ENCODE measurements at places on chromosomes 7 and 10. TPM values are rescaled to one million over a fixed set of nuclear protein-coding genes. Genes with fewer than 3 reads are reported as not detected.

Gene TFPI2
- total RNA-seq, result 0.89 TPM

Gene AKR1C3
- total RNA-seq, result 2.6 TPM

Gene SPDYE11
- 0.10 TPM for total RNA-seq

Gene INA
- total RNA-seq, result 0.99 TPM

Gene HDAC9
- total RNA-seq, result 28.2 TPM

Gene ANXA8
- total RNA-seq, result 4.6 TPM

Gene XRCC2
- total RNA-seq, result 3.6 TPM

Gene CDK1
- total RNA-seq, result 40.3 TPM

Gene ARHGEF35
- 10.3 TPM for total RNA-seq

Gene HTRA1
- 185 TPM for total RNA-seq

Gene ZNF800
- total RNA-seq, result 26.0 TPM

Gene ZNF425
- total RNA-seq, result 2.4 TPM

Gene TMEM270
- total RNA-seq, result not detected

Gene TBXAS1
- total RNA-seq, result 6.2 TPM

Gene ADCYAP1R1
- total RNA-seq, result 3.9 TPM

Gene TMEM236
- 0.69 TPM for total RNA-seq

Gene MYL10
- 3.2 TPM for total RNA-seq

Gene EN2
- under 0.01 TPM for total RNA-seq

Gene PLAU
- total RNA-seq, result 29.1 TPM

Gene ADRA2A
- 2.0 TPM for total RNA-seq

Gene EBLN1
- total RNA-seq, result not detected

Gene POLR2J2
- total RNA-seq, result 3.6 TPM

Gene ADCK2
- total RNA-seq, result 15.2 TPM
